ENCODE measurements at places on chromosomes 16 and 17. TPM values are rescaled to one million over a fixed set of nuclear protein-coding genes. Genes with fewer than 3 reads are reported as not detected.

DNA sequence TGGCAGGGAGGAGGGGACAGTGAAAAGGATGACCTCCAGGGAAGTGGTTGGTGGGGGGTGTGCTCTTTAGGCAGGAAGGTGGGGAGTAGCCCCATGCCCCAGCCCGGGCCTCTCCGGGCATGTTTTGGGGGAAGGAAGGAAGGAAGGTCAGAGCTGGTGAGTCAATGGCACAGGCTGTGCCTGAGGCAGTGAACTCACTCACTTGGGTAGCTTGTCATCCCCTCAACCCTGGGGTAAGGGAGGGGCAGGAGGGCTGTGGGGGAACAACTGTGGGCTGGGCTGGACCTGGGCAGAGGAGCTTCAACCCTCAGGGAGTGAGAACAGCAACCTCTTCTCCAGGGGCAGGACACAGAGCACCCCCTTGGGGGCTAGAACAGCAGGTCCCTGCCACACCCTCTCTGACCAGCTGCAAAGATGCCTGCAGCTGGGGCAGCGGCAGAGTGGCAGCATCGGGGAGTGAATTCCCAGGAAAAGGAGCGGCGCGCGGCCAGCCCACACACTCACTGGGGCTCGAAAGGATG, 6.3 kb downstream of the CSF3 start:
- no peak for DNase-seq
- peaks cover 14% of the 10 kb centered on the region for H3K4me1 ChIP-seq
- no peak overlapping the region for H3K27ac ChIP-seq
- no peaks in the 10 kb centered on the region for H3K27me3 ChIP-seq
- H3K4me3 ChIP-seq, result no peak overlapping the region

DNA sequence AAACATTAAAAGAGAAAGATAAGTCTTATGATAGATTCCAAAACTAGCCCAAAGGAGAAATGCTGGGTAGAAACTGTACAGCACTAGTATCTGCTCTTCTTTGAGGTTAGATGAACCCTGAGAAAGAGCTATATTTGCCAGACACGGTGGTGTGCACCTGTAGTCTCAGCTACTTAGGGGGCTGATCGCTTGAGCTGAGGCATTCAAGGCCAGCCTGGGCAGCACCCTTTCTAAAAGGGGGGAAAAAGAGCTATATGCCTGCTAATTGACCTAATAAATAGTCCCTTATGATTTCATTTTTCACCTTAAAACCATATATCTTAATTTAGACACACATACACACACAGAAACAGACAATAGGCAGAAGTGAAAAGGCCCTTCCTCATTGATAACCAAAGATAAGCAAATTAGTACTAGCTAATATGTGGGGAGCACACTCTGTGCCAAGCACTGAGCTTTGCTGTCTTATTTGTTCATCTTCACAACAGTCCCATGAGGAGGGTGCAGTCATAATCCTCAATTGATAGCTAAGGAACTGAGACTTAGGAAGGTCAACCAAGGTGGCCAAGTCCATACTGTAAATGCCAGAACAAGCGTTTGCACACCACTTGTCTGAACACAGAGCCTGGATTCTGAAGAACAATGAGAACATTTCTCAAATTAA, 56.6 kb upstream of the NLK start:
- DNase-seq, result no peak
- no peaks in the 10 kb centered on the region for H3K36me3 ChIP-seq
- H3K4me3 ChIP-seq, result no peak overlapping the region
- peaks cover 29% of the 10 kb centered on the region for H3K27me3 ChIP-seq
- H3K4me1 ChIP-seq, result no peaks in the 10 kb centered on the region
- no peak overlapping the region for H3K27ac ChIP-seq

- H3K27me3 ChIP-seq, result no peaks in the 10 kb centered on the region
- peaks cover 83% of the 10 kb centered on the region for H3K4me1 ChIP-seq
- no peak overlapping the region for H3K4me3 ChIP-seq
- H3K27ac ChIP-seq, result peak overlapping the region; percentile 98
These were observed 208.0 kb downstream of the MSI2 start for GRCh38 chr17:57464191-57464864.

DNA sequence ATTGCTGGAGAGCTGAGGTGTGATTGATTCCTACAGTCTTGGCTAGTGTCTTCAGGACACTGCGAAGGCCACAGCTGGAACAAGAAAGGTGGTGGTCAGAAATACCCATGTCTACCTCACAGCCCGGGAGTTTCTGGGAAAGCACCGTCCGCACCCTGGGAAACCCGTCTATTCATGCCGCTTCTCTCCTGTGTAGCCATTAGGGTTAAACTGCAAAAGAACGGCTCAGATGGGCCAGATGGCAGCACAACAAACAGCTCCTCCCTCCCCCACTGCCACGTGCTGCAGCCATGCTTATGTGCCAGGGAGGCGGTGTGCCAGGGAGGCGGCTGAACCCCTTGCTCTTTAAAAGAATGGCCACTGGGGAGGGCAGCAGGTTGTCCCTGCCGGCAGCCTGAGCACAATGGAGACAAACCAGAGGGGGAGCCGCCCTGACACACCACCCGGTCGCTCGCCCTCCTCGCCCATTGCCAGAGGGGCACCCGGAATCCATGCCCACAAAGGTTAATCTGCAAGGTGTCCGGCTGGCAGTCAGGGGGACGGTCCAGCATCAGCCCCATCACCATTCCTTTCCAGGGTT, 65.2 kb downstream of the CYTH1 start:
- peak overlapping the region; percentile 59 for H3K27ac ChIP-seq
- no peaks in the 10 kb centered on the region for H3K36me3 ChIP-seq
- DNase-seq, result no peak
- peak overlapping the region; percentile 70 for H3K4me3 ChIP-seq

- H3K4me3 ChIP-seq, result no peak overlapping the region
- no peaks in the 10 kb centered on the region for H3K36me3 ChIP-seq
- no peak for DNase-seq
- H3K27ac ChIP-seq, result no peak overlapping the region
- H3K27me3 ChIP-seq, result peaks cover 7% of the 10 kb centered on the region
- no peaks in the 10 kb centered on the region for H3K4me1 ChIP-seq
These were observed 39.1 kb downstream of the MGAT5B start for GRCh38 chr17:76907352-76907751.

GRCh38 chr17:82438401-82439193, 12.0 kb downstream of the CYBC1 start:
- no peaks in the 10 kb centered on the region for H3K36me3 ChIP-seq
- no peaks in the 10 kb centered on the region for H3K27me3 ChIP-seq
- H3K27ac ChIP-seq, result no peak overlapping the region
- no peak overlapping the region for H3K4me3 ChIP-seq
- DNase-seq, result no peak
- H3K4me1 ChIP-seq, result peaks cover 16% of the 10 kb centered on the region

DNA sequence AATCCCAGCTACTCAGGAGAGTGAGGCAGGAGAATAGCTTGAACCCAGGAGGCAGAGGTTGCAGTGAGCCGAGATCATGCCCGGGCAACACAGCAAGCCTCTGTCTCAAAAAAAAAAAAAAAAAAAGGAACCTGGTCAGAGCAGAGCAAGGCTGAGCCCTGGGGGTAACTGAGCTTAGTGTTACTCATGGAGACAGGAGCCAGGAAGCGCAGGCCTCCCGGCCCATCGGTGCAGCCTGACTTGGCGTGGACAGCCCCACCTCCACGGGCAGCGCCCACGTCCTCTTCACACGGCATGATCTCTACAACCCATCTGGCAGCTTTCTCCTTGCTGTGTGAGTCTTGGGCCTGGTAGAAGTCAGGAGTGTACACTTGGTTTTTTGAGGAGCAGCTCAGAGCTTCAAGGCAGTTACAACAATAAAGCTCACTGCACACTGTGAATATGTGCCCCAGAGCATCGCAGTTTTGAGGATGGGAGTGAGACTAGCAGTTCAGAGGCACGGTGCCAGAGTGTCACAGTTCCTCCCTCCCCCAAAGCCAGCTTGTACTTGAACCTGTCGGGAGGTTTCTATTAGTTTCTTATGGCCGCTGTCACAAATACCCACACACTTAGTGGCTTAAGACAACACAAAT, 129.9 kb downstream of the RAP1GAP2 start:
- peaks cover 4% of the 10 kb centered on the region for H3K4me1 ChIP-seq
- H3K27ac ChIP-seq, result no peak overlapping the region
- no peaks in the 10 kb centered on the region for H3K36me3 ChIP-seq
- no peak for DNase-seq
- no peaks in the 10 kb centered on the region for H3K27me3 ChIP-seq
- no peak overlapping the region for H3K4me3 ChIP-seq

GRCh38 chr16:53741546-53741945, 37.6 kb downstream of the FTO start:
- no peaks in the 10 kb centered on the region for H3K27me3 ChIP-seq
- H3K27ac ChIP-seq, result no peak overlapping the region
- H3K4me3 ChIP-seq, result no peak overlapping the region
- H3K36me3 ChIP-seq, result no peaks in the 10 kb centered on the region
- peaks cover 44% of the 10 kb centered on the region for H3K4me1 ChIP-seq
- DNase-seq, result no peak

DNA sequence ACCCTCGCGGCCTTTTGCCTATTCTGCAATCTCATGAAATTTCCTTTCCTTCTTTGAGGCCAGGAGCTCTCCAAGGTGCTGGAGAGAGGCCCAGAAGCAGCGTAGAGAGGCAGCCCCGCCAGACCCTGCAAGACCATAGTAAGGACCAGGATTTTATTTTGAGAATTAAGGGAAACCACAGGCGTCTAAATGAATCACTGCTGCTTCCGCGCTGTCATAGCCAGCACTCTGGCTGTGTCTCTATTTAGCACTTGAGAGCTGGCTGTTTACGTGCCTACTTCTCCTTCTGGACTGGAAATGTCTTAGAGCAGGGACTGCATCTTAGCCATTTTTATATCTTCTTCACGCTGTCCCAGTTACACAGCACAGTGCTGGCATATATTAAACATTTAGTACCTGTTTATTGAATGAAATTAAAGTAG, 37.6 kb upstream of the PIRT start:
- no peak overlapping the region for H3K4me3 ChIP-seq
- H3K27me3 ChIP-seq, result peaks cover 25% of the 10 kb centered on the region
- H3K27ac ChIP-seq, result no peak overlapping the region
- no peaks in the 10 kb centered on the region for H3K36me3 ChIP-seq

Gene TIGD7
- 10.3 TPM for total RNA-seq

Gene SOX15
- 0.86 TPM for total RNA-seq

Gene TM4SF5
- total RNA-seq, result not detected

Gene WFDC1
- total RNA-seq, result not detected

Gene NPIPB8
- total RNA-seq, result 2.7 TPM

Gene ZNF19
- 4.9 TPM for total RNA-seq
